Activated CD4-positive, alpha-beta T cell treated with anti-CD3 and anti-CD28 coated beads for 24 hours (primary cell): ENCODE measurements at places on chromosomes 12 and 14.

- DNase-seq: no peak
Measured at GRCh38 chr12:48866052-48866711, 512 bp upstream of the RND1 start.

- no peak for DNase-seq
Measured at GRCh38 chr12:88206601-88207000, 64.5 kb downstream of the TMTC3 start.

DNA sequence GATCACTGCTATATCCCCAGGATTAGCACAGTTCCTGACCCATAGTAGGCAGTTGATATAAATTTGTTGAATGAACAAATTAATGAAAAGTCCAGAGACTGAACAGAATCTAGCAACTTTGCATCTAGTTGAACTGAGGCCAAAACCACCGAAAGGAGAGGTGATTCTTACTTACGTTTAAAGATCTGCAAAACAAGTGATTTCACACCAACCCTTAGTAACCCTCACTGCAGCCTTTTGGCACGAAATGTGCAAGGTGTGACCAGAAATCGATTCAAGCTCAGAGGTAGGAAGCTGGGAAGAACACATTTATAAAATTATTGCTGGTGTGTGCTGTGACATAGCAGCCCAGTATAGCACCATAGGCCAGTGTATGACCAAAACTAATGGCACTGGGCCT is 70.8 kb downstream of the SUDS3 start:
- no peak for DNase-seq

GRCh38 chr12:51751661-51752060 is 96.9 kb downstream of the FIGNL2 start:
- no peak for DNase-seq

DNA sequence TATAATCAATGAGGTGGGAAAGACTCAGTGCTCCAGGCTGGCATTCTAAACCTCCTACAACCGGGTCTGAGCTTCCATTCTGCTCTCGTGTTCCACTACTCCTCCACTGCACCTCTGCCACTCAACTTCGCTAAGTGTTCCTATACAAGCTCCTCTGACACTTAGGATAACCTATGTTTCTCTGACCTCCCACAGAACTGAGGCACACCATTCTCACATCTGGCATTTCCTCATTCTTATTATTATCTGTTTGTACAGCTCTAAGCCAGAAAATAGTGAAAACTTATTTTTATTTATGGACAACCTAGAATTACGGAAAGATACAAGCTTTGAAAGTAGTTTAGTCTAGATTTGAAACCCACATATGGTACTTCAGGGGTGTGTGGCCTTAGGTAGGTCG is 127.0 kb downstream of the MED13L start:
- no peak for DNase-seq

DNA sequence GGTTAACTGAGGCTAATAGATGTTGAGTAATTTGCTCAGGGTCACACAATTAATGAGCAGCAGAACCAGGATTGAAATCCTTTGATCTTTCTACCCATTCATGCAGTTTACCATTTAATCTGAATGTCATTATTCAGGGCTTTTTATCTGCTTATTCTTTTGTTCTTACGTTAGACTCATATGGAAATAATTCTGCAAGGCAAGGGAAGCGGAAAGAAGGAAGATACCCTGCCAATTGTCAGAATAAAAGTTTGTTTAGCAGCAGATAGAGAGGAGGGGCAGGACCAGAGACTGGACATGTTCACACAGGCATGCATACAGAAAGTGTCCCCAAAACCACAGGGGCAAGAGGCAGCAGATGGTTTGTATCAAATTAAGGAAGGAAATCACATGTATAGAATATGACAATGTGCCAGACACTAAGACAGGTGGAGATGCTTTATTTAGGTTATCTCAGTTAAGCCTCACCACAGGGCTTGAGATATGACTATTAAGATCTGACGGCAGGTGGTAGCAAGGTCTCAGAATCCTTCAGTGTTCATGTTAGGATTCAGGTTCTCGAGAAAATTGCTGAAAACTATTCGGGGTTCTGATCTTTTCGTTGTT is 29.8 kb downstream of the BRMS1L start:
- DNase-seq: no peak

- no peak for DNase-seq
Measured at GRCh38 chr12:25637752-25638151, 84.7 kb upstream of the LMNTD1 start.

- DNase-seq: no peak
Measured at GRCh38 chr12:3257411-3257810, 180.2 kb downstream of the TSPAN9 start.

DNA sequence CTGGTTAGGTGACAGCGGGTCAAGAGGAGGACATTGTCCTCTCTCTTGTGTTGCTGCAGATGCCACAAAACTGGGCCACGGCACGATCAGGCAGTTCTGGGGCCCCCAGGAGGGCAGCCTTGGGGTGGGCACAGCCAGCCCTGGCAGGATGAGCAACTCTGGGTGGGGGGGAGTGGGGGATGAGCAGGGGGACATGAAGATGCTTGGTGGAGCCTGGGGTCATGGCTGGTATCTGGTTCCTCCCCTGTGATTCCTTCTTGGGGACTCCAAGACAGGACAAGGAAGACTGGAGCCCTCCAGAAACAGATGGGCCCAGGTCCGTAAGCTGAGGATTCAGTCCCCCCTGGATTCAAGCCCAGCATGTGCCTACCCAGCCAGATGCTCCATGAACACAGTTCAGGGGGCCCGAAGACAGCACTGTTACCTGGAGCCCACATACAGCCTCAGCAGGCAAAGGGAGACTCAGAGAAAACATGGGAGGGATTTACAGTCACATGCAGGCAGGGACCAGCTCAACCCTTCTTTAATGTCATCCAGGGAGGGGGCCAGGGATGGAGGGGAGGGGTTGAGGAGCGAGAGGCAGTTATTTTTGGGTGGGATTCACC is 10.4 kb downstream of the SERPINA1 start:
- DNase-seq: no peak
